CD4-positive, alpha-beta T cell treated with Interleukin-4 for 1 hour (primary cell): ENCODE measurements at places on chromosomes 2 and 18.

DNA sequence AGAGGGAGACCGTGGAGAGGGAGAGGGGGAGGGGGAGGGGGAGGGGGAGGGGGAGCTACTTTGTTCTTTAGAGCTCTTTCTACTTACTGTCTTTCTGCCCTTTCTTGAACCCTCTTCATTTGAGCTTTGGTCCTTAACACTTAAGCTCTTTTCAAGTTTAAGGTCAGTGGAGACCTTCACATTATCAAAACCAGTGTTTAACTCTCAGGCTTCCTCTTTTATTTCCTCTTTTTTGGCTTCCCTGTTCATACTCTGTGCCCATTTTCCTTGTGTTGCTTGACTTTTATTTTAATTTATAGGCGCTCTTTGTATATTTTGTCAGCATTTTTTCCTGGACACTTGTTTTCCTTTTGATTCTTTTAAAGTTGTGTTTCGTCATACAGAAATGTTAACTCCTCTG, 37.1 kb downstream of the ACSL3 start:
- DNase-seq = no peak

DNA sequence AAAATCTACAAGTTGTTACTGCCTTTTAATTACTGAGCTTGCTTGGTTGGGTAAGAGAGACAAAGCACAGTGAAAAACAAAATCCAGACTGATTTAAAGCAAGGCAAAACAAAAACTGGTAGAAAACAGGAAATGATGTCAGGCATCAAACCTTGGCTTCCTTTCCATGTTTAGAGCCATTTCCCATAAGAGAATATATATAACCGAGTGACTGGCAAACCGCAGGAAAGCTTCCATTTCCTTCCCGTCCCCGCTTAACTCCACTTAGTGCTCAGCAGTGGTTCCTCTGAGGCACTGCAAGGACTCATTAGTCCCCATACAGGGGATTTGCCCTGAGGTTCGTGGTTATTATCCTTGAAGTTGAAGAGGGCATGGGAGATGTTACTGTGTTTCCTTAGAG, 446.3 kb downstream of the LPIN1 start:
- DNase-seq = no peak

DNA sequence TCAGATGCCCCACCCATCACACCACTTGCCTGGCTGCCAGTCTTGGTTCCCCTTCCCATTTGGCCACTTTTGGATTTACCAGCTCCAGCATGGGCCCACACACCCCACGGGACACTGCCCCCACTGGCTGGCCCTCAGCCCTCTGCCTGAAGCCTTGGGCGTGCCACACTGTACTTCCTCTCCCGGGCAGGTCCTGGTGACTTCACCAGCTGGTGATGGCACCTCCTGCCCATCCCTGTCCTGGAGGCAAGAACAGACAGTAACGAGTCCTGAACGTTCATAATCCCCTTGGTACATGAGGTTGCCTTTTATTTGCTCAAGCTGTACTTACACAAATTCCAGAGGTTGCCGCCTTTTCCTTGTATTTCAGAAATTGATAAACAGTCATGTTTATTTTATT, 81.1 kb downstream of the TMEM17 start:
- DNase-seq = no peak

DNA sequence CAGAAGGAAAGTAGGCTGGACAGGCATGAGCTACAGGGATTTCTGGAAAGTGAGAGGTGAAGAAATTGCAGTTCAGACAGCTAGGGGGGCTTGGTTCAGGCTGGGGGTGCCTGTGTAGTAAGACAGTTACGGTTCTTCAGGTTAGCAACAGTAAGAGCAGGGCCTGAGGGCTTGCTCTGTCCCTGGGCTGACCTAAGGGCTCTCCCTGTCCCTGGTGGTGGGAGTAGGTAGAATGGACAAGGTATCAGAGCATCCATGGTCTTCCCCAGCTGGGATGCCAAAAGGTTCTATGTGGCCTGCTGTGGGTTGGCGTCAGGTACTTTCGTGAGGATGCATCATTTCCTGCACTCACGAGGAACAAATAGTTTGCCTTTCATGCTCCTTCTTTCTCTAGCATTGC, 34.6 kb upstream of the TACR1 start:
- DNase-seq = no peak

DNA sequence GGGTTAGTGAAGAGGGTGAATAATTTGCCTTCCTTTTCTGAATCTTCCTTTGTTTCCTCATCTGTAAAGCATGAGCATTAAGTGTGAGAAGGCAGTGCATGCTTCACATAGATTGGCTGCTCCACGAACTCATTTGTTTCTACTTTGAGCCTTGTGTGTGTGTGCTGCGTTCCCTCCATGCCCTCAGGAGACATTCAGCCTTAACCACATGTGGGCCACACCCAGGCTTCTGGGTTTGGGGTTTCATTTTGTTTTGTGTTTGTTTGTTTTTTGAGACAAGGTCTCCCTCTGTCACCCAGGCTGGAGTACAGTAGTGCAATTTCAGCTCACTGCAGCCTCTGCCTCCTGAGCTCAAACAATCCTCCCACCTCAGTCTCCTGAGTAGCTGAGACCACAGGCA, 843.3 kb downstream of the GALR1 start:
- DNase-seq = no peak

- DNase-seq = no peak
Measured at GRCh38 chr2:109378682-109379081, 235.1 kb downstream of the SEPTIN10 start.

DNA sequence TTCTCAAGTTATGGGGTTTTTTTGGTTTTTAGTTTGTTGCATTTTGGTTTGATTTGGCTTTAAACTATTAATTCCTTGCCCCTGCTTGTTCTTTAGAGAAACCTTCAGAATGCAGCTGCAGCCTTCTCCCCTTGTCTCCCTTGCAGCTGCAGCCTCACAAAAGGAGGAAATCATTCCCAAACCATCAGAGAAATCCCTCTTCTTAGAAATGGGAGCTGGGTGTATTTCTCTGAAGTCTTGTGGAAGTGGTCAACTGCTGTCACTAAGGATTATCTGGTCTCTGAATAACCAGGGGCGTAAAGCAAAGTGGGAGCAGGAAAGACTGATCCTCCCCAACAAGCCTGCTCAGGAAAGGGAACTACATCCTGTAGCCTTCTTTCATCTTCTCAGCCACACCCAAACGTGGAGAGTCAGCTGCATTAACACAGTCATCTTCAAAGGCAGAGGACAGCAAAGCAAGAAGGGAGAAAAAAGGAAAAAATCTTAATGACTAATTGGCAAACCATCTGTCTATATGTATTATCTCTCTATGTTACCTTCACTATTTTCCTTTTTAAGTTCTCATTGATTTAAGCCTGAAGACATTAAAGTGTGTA, 1834.1 kb upstream of the PIK3C3 start:
- no peak for DNase-seq

DNA sequence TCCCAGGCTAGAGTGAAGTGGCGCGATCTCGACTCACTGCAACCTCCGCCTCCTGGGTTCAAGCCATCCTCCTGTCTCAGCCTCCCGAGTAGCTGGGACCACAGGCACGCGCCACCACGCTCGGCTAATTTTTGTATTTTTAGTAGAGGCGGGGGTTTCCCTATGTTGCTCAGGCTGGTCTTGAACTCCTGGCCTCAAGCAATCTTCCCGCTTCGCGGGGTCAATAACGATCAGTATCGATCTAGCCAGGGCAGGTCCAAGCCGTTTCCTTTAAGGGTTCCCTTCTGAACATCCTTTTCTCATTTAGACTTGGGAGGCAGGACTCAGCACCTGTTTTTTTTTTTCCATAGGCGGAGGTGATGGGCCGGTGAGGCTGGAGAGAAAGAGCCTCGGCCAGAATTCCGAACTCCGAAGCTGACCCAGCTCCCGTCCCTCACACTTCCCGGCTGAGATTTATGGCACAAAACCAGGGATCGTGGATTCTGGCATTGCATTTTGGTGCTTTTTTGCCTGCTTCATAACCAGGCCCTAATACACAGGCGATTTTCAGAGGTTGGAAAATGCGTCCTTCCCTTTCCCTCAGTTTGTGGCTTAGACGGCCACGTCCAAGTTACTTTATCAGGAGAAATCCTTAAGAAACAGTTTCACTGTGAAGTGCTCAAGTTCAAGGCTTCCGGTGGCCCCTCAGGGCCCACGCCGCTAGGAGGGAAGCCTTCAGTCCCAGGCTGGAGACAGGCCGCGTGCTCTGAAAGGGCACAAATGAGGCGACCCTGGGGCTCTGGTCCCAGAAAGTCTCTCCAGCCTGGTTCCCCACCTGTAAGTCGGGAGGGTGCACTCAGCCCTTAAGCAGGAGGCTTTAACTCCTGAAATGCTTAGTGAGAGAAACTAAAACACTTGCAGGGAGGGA, 998 bp upstream of the SLC66A3 start:
- DNase-seq = no peak

DNA sequence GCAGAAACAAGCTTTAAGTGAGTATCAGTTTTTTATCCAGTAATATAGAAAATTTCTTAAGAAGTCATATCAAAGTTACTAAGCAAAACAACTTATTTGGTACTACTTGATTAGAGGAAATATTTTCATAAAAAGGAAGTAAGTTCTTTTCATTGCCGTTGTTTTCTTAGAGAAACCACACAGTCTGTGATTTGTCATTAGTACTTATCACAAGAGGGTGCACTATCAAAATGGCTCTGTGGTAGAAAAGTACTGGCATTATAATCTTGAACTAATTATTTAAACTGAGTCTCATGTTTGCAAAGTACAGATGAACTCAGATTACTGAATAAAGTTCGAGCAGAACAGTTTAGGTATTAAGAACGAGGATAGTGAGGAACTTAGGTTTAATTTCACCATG, 93.4 kb downstream of the IKZF2 start:
- no peak for DNase-seq

- DNase-seq = no peak
Measured at GRCh38 chr18:22838639-22839277, 94.4 kb upstream of the RBBP8 start.

- no peak for DNase-seq
Measured at GRCh38 chr18:63476668-63477067, at the start of gene SERPINB5. Gene SERPINB5, plus strand, starts transcription at chr18:63476958. Its CDS starts 7,471 bp downstream, at chr18:63484429.

GRCh38 chr18:37701967-37702366, 136.4 kb upstream of the CELF4 start:
- DNase-seq = no peak

DNA sequence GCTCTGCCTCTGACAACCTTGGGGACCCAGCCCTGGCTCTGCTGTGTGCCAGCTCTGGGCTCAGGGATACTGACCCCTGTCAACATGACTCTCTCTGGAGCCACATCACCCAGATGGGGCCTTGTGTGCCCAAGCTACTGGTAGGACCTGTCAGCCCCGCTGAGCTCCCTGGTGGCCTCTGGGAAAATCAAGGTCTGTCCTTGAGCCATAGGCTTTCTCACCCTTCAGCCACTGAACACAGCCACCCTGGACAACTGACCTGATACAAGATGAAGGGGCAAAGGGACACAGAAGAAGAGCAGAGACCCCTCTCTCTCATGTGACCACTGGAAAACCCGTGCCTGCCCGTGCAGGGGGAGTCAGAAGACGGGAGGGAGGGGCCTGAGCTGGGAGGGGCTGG, 7.8 kb downstream of the CCDC74A start:
- DNase-seq = no peak

DNA sequence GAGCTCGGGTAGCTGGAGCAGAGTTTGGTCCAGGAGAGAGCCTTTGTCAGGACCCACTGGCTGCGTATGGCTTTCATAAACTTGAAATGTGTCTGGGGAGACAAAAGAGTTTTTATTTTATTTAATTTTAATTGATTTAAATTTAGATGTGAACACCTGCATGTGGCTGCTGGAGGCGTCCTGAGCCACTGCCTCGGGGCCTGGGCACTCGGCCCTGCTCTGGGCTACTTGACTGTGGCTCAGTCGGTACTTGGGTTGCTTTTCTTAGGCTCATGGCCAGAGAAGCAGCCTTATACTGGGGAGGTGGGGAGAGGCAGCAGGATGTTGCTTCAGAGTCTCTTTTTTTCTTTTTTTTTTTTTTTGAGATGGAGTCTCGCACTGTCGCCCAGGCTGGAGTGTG, 661.8 kb upstream of the HS6ST1 start:
- no peak for DNase-seq

GRCh38 chr2:160308476-160308875, 108.4 kb upstream of the ITGB6 start:
- DNase-seq = no peak

- DNase-seq = no peak
Measured at GRCh38 chr2:217868911-217869334, 133.9 kb downstream of the TNS1 start.

DNA sequence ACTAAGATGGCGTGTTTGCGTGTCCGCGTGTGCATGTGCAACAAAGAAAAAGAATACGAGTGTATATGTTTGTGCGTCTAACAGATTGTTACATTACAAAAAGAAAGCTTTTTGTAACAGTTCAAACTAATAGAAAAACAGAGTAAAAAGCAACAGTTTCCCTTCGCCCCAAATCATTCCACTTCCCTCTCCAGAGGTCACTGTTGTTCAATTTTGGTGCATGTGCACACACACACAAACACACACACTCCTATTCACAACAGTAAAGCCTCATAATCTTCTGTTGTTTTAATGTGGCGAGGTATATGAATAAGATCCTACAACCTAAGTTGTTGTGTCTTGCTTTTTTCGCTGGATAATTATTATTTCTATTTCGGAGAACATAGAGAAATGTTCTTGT, 357.3 kb upstream of the SLC8A1 start:
- DNase-seq = no peak

GRCh38 chr18:9995631-9996030, 81.8 kb downstream of the VAPA start:
- DNase-seq = no peak

GRCh38 chr2:67792681-67793091, 270.1 kb downstream of the C1D start:
- DNase-seq = no peak

DNA sequence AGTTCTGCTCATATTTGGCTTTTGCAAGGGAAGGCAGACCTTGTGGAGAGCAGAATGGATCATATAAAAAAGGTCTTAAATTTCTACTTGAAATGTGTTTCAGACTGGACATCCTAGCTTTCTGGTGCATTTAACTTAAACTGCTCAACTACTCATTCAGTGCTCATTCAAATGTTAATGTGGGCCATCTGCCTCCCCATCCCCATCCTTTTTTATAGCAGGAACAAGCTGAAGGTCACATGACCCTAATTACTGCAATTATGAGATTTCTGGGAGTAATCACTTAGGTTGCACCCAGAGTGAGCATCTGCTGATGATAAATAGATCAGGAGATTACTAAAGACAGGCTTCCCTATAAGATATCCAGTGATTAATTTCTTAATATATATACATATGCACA, 96.1 kb downstream of the MAP2 start:
- DNase-seq = no peak

- no peak for DNase-seq
Measured at GRCh38 chr2:77310416-77310815, 211.8 kb downstream of the LRRTM4 start.
